Right lobe of liver (tissue), 6 donors: ENCODE measurements at places on chromosomes 7 and 10. TPM values are rescaled to one million over a fixed set of nuclear protein-coding genes. Genes with fewer than 3 reads are reported as not detected.

DNA sequence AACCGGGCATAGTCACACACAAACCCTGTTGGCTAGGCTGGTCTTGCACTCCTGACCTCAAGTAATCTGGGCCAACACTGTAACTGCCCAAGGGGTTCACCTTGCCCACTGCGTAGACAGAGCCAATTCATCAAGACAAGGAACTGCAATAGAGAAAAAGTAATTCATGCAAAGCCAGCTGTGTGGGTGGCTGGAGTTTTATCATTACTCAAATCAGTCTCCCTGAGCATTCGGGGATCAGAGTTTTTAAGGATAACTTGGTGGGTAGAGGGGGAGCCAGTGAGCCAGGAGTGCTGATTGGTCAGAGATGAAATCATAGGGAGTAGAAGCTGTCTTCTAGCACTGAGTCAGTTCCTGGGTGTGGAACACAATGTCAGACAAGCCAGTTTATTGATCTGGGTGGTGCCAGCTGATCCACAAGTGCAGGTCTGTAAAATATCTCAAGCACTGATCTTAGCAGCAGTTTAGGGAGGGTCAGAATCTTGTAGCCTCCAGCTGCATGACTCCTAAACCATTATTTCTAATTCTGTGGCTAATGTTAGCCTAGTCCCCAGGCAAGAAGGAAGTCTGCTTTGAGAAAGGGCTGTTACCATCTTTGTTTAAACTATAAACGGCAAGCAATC lies 15.6 kb upstream of the FXYD4 start:
- DNase-seq: no peak

Gene PIP
- not detected for total RNA-seq

Gene RARRES2
- total RNA-seq: 552 TPM

DNA sequence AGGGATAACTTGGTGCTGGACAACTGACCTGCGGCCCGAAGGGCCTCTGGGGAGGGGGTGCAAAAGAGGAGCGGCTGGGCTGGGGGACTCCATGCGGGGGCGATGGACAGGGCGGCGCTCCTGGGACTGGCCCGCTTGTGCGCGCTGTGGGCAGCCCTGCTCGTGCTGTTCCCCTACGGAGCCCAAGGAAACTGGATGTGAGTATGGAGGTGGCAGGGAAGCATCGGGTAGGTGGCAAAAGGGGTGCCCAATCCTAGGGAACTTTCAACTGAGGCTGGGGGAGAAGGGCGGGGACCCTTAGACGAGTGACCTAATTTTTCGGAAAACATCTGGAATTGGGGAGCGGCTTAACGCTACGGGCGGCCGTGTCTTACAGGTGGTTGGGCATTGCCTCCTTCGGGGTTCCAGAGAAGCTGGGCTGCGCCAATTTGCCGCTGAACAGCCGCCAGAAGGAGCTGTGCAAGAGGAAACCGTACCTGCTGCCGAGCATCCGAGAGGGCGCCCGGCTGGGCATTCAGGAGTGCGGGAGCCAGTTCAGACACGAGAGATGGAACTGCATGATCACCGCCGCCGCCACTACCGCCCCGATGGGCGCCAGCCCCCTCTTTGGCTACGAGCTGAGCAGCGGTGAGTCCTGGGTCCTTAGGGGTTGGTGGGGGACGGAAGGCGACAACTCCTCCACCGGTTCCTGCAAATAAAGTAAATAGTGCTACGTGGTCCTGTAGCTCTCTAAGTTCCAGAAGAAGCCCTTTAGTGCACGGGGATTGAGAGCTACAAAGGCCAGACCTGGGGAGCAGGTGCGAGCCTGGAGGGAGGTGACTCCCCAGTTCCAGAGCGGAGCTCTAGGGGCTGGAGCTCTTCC lies 622 bp downstream of the WNT16 start:
- no peak for DNase-seq

Gene GPNMB
- 5.8 TPM for total RNA-seq

- no peak for DNase-seq
Observed at GRCh38 chr7:48424731-48425130, 253.5 kb downstream of the ABCA13 start.

DNA sequence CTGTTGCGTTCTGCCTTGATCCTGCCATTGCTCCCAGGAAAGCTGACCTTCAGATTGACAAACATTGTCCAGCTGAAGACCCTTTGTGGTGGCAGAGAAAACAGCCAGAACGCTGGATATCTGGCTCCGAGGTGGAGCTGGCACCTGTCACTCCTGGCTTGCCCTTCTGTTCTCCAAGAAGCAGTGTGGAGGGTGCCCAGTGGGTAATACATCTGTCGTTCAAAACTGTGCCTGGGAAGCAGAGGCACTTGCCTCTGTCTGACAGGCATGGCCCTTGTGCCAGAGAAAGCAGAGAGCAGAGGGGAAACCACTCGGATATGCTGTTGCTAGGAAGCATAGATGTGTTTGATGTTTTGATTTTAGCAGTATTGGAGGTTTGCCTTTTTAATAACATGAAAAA lies 231.4 kb downstream of the BMPER start:
- no peak for DNase-seq

Gene C1QL3
- total RNA-seq: not detected

DNA sequence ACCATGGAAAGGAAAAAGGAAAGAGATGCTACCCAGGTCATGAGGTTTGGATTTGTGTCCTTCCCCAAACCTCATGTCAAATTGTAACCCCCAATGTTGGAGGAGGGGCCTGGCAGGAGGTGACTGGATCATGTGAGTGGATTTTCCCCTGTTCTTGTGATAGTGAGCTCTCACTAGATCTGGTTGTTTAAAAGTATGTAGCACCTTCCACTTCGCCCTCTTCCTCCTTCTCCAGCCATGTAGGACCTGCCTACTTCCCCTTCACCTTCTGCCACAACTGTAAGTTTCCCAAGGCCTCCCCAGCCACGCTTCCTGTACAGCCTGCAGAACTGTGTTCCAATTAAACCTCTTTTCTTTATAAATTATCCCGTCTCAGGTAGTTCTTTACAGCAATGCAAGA lies 113.9 kb downstream of the FAM107B start:
- DNase-seq: no peak

- DNase-seq: no peak
Observed at GRCh38 chr7:106376026-106376799, 91.4 kb upstream of the NAMPT start.
